Sigmoid colon (tissue), 7 donors: ENCODE measurements at places on chromosomes 16 and 17. TPM values are rescaled to one million over a fixed set of nuclear protein-coding genes. Genes with fewer than 3 reads are reported as not detected.

DNA sequence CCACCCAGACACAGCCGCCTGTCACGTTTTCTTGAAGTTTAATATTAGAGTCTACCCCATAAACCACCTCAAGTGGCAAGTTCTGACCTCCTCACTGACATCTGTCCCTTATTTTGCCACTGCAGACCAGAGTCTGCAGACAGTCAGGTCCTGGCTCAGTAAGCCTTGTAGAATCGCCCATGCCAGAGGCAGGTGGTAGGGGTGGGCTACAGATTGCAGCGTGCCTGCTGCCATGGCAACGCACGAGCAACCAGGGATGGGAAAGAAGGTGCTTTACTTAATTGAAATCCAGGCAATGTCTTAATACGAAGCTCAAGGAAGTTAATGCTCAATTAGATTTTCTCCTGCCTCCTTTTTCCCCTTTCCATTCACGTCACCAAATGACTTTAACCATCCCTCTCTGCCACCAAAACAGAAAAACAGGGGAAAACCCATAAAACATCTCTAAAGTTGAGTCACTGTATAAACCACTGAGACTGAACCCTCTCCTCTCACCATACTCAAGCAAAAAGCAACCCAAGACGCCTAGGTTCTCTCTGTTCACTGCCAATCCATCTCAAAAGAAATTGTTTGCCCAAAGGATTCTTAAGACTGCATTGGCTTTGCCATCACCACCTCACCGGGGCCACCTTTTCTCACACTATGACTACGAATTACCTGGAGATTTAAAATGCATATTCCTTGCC lies 228.8 kb downstream of the SLC39A11 start:
- H3K27me3 ChIP-seq: no peaks in the 10 kb centered on the region
- no peaks in the 10 kb centered on the region for H3K4me1 ChIP-seq
- no peaks in the 10 kb centered on the region for H3K36me3 ChIP-seq
- H3K4me3 ChIP-seq: no peak overlapping the region
- H3K27ac ChIP-seq: no peak overlapping the region

- DNase-seq: peak; percentile 80
- H3K36me3 ChIP-seq: no peaks in the 10 kb centered on the region
- H3K27ac ChIP-seq: peak overlapping the region; percentile 95
- peaks cover 69% of the 10 kb centered on the region for H3K4me1 ChIP-seq
- H3K4me3 ChIP-seq: peak overlapping the region; percentile 91
- no peaks in the 10 kb centered on the region for H3K27me3 ChIP-seq
Measured at GRCh38 chr17:63843910-63844677, 1.6 kb upstream of the SMARCD2 start.

DNA sequence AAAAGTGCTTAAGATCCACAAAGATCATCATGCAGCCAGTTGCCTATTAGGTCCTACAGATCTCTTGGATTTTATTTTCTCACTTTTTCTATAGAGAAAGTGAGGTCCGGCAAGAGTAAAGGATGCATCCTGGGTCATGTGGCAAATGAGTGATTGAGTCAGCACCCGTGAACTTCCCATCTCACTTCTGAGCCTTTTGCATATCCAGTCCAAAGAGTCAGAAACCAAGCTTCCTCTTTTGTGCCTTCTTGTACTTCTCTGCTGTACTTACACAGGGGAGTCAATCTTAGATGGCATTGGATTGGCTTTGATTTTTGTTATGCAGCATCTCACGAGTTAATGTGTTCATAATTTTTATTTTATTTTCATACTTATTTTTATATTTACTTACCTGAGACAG lies 114.2 kb upstream of the IRX5 start:
- no peaks in the 10 kb centered on the region for H3K4me1 ChIP-seq
- no peaks in the 10 kb centered on the region for H3K27me3 ChIP-seq
- no peaks in the 10 kb centered on the region for H3K36me3 ChIP-seq
- no peak overlapping the region for H3K4me3 ChIP-seq
- no peak overlapping the region for H3K27ac ChIP-seq
- no peak for DNase-seq

- H3K4me3 ChIP-seq: no peak overlapping the region
- no peaks in the 10 kb centered on the region for H3K4me1 ChIP-seq
- H3K36me3 ChIP-seq: no peaks in the 10 kb centered on the region
- no peak for DNase-seq
Measured at GRCh38 chr16:81350306-81350615, 35.5 kb downstream of the GAN start.

- no peak for DNase-seq
- H3K27me3 ChIP-seq: no peaks in the 10 kb centered on the region
- no peak overlapping the region for H3K27ac ChIP-seq
- no peaks in the 10 kb centered on the region for H3K36me3 ChIP-seq
Measured at GRCh38 chr16:17359788-17360390, 110.9 kb downstream of the XYLT1 start.

GRCh38 chr17:58310511-58311428 lies 17.8 kb downstream of the TSPOAP1 start:
- no peak overlapping the region for H3K4me3 ChIP-seq
- no peaks in the 10 kb centered on the region for H3K27me3 ChIP-seq
- H3K4me1 ChIP-seq: no peaks in the 10 kb centered on the region
- DNase-seq: no peak

GRCh38 chr17:16282522-16282921 lies 65.5 kb downstream of the PIGL start:
- no peak overlapping the region for H3K4me3 ChIP-seq
- H3K27ac ChIP-seq: no peak overlapping the region
- H3K36me3 ChIP-seq: no peaks in the 10 kb centered on the region
- peaks cover 23% of the 10 kb centered on the region for H3K4me1 ChIP-seq

- peak overlapping the region; percentile 44 for H3K27ac ChIP-seq
- no peaks in the 10 kb centered on the region for H3K27me3 ChIP-seq
- H3K36me3 ChIP-seq: no peaks in the 10 kb centered on the region
Measured at GRCh38 chr17:2996810-2997670, 66.4 kb downstream of the OR1D5 start.

DNA sequence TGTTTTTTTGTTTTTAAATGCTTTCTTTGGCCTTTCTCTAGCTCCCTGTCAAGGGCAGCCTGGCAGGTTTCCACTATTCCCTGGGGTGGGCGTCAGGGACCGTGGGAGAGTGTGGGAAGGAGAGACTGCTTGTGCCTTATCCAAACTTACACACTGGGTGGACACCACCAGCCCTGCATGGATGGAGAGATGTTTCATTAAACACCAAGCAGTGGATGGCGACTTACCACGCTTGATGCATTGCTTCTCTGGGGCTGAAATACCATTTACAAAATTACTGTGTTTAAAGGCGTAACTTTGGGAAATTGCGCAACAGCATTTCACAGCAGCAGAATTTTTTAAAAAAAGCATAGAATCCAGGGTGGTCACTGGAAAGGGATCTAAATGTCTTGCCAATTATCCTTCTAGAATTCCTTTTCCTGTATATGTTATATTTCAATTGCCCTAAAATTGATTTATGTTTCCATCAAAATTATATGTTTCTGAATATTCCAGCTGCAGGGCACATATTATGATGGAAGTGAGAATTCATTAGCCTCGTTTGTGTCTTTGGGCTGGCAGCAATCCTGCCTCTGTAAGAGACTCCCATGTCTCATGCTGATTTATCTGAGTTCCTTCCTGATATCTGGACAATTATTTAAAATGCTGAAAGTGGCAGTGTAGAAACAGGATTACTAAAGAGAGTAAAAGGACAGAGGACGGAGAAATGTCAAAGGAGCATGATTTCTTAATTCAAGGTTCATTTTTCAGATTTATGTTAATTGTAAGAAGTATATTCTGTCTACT lies 247.3 kb downstream of the GRIN2A start:
- H3K4me1 ChIP-seq: no peaks in the 10 kb centered on the region
- no peaks in the 10 kb centered on the region for H3K36me3 ChIP-seq
- no peaks in the 10 kb centered on the region for H3K27me3 ChIP-seq

GRCh38 chr16:79370736-79371135 lies 229.8 kb downstream of the MAF start:
- H3K36me3 ChIP-seq: no peaks in the 10 kb centered on the region
- H3K4me3 ChIP-seq: no peak overlapping the region
- no peaks in the 10 kb centered on the region for H3K4me1 ChIP-seq
- no peak overlapping the region for H3K27ac ChIP-seq
- DNase-seq: no peak

GRCh38 chr16:15993946-15994665 lies 44.7 kb downstream of the ABCC1 start:
- no peaks in the 10 kb centered on the region for H3K36me3 ChIP-seq
- H3K27ac ChIP-seq: peak overlapping the region; percentile 80
- peaks cover 88% of the 10 kb centered on the region for H3K4me1 ChIP-seq
- H3K27me3 ChIP-seq: no peaks in the 10 kb centered on the region
- no peak for DNase-seq

- no peak overlapping the region for H3K27ac ChIP-seq
- no peaks in the 10 kb centered on the region for H3K36me3 ChIP-seq
- H3K27me3 ChIP-seq: no peaks in the 10 kb centered on the region
- DNase-seq: no peak
Measured at GRCh38 chr17:71380535-71380934, 740.3 kb upstream of the SOX9 start.

DNA sequence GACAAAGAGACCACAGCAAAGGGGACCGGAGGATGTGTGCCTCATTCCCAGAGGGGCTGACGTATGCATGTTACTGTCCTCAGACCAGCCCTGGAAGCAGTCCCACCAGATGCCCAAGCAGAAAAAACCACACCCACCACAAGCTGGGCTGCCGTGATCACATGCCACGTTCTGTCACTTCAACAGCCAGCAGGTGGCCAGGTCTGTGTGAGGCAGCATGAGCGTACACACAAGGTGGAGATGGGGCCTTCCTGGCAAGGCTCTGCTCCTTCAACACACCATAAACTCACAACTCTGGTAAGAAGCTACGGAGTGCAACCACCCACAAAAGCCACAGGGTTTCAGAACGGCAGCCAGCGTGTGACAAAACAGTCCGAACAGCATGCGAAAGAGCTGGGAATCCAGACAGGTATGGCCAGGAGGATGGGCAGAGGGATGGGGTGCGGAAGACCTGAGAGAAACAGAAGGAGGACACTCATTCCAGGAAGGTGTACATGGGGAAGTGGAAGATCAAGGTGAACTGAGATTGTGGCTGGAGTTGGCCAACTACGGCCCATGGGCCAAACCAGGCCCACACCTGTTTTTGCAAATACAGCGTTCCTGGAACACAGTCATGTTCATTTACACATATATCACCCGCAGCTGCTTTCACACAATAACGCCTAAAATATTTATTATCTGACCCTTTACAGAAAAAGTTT lies 27.9 kb downstream of the MBTPS1 start:
- H3K27me3 ChIP-seq: no peaks in the 10 kb centered on the region

- no peak overlapping the region for H3K4me3 ChIP-seq
- peak overlapping the region; percentile 9 for H3K27ac ChIP-seq
- no peak for DNase-seq
- peaks cover 91% of the 10 kb centered on the region for H3K4me1 ChIP-seq
Measured at GRCh38 chr16:85579923-85580580, 33.1 kb upstream of the GSE1 start.

The MEAK7 gene
- 10.0 TPM for total RNA-seq

The HOXB5 gene
- 1.5 TPM for total RNA-seq

The ZNRF1 gene
- 33.0 TPM for total RNA-seq

The TMEM92 gene
- not detected for total RNA-seq

The MIS12 gene
- 16.6 TPM for total RNA-seq

The GP1BA gene
- total RNA-seq: not detected

The IGF2BP1 gene
- total RNA-seq: not detected

The MRPL28 gene
- 49.6 TPM for total RNA-seq

The RND2 gene
- 3.0 TPM for total RNA-seq

The SOST gene
- total RNA-seq: not detected

The PRSS8 gene
- total RNA-seq: 3.2 TPM

The ARHGDIA gene
- 99.5 TPM for total RNA-seq

The PLA2G10 gene
- total RNA-seq: not detected

The NUPR1 gene
- total RNA-seq: 56.0 TPM
